ENCODE measurements at places on chromosomes 13 and 19.

DNA sequence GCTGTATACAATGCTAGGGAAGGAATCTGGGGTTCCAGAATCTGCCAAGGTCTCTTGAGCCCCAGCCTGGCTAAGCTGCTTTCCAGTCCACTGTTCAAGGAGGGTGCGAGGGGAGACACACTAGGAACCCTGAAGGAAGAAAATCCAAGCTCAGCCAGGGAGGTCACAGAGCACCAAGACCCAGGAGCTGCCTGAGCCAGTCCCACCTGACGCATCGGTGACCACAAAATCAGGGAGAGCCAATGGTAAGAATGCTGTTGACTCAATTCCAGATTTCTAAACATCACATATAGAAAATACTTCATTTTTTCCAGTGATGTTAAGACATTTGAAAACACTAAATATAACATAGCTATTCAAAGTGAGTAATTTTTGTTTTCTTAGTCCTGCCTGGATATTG is 50.1 kb downstream of the CEP89 start:
- DNase-seq, result no peak

DNA sequence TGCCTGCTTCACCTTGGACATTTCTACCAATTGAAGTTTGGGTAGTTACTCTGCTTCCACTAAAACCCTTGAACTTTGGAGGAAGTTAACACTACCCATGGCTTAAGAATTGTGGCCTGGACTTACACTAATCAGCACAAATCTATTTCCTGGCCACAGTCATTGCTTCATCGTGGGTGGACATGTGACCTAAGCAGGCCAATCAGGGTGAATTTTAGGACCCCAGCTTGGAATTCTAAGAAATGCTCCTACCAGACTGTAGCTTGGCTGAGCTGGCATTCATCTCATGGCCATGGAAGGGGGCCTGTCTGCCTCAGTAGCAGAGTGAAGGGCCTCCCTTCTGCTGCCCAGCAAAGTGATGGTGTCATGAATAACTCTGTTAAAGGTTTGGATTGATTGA is 58.3 kb upstream of the SLC15A1 start:
- no peak for DNase-seq

GRCh38 chr19:48553676-48554384 is 1.9 kb downstream of the SULT2B1 start:
- DNase-seq, result no peak

DNA sequence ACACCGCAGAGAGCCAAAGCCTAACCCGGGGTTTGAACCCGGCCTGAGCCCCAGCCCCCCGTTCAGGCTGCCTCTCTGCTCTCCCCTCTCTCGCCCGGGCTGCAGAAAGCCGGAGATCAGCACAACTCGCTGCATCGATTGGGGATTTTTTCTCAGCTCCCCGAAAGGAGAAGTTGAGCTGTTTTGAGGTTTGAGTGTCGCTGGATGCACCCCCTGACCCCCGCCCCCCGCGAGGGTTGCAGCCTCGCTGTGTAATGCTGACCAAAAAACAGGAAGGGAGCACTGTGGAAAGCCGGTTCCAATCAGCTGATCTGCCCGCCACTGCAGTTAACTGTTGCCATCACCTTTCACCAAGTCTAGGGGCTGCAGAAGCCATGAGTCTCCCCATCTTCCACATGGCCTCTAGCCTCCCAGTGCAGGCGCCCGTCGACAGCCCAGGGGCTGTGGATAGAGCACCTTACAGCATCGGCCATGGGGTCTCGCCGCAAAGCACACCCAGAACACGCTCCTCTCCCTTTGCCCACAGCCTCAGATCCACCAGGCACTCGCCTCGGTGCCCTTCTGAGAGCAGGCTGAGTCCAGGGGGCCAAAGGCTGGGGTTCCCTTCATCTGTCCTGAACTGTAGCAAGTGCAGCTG is 34.5 kb downstream of the MYO9B start:
- DNase-seq, result no peak

- no peak for DNase-seq
Observed at GRCh38 chr13:33183431-33184111, 102.0 kb downstream of the STARD13 start.

- no peak for DNase-seq
Observed at GRCh38 chr19:2653710-2654707, 48.5 kb downstream of the GNG7 start.

DNA sequence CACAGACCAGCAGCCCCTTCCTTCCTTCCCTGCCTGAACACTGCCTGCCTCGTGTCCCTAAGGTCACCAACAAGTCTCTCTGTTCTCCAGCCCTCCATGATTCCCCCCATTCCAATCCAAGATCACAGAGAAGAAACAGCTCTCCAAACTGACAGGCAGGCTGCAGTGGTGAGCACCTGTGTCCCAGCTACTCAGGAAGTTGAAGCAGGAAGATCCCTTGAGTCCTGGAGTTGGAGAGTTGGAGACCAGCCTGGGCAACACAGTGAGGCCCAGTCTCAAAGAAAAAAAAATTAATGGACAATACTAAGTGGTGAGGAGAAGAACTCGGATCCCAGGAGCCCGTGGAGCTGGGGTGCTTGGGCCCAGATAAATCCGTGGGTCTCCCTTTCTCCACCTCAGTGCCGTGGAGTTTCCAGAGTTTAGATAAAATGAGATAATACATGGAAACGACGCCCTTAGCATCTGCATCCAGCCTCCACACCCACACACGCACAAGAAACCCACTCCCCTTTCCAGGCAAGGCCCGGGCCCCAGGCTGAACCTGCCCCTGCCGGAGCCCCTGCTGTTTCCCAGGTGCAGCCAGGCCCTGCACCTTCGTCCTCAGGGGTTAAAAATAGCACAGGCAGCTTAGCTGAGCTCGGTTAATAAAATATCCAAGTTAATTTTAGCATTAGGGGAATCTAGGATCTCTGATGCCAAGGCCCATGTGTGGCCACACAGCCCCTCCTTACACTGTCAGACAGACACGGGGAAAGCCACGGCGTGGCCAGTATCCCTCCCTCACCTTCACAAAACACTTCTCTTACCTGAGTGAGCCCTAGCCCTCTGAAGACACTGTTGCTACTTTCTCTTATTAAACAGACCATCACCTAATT is 4.7 kb downstream of the RASA3 start:
- DNase-seq, result no peak

GRCh38 chr19:10305139-10305806 is 4.3 kb downstream of the ZGLP1 start:
- no peak for DNase-seq

DNA sequence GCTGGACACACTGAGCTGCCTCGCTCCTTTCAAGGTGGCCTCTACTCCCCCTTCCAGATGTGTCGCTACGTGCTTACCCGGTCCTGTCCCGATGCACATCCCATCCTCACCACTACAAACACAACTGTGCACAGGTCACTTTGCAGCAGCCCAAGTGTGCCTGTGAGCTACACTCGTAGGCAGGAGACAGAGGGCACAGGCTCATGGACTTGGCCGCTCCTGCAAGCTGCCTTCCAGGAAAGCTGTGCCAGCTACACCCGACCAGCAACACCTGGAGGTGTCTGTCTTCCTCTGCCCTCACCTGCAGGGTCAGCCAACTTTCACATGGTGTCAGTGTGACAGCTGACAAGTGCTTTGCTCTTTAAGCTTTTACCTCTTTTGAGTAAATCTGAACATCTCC is 15.4 kb downstream of the CARS2 start:
- DNase-seq, result no peak

DNA sequence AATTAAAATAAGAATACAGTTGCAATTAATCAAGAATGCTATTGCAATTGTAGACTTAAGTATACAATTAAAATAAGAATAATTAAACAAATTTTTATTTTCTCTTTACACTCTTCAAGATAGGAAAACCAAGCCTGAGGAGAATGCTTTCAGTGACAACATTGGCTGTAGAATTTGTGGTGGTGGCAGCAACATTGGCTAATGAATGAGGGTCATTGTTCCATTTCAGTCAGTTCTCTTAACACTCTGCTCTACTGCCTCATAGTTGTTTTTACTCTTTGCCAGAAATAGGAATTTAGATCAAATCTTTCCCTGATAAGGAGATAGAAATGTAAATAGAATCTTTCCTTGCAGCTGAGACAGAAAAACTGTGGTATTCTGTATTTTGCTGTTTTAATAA is 391.6 kb downstream of the PCDH20 start:
- DNase-seq, result no peak

DNA sequence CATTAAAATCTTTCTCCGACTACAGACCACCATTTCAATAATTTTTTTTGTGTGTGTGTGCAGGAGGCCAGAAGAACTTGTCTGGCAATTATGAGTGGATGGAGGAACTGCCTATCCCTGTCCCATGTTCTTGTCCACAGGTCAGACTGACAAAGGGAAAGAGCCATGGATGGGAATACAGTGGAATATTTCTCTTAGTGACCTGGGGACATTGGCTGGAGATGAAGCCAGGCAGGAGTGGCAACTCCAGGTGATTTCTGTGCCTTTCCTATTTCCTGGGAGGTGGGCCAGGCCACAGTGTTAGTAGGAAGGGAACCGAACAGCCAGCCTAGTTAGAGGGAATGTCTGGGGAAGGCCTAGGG is 3.7 kb downstream of the PSG9 start:
- no peak for DNase-seq

DNA sequence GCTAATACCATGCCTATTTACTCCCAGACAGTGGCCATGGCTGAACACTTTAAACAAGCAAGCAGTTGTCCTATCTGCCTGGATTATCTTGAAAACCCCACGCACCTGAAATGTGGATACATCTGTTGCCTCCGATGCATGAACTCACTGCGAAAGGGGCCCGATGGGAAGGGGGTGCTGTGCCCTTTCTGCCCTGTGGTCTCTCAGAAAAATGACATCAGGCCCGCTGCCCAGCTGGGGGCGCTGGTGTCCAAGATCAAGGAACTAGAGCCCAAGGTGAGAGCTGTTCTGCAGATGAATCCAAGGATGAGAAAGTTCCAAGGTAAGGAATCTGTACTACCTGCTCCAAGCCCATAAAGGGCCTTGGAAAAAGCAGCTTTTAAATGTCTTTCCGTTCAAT is 8.6 kb downstream of the RFPL4AL1 start:
- DNase-seq, result no peak

DNA sequence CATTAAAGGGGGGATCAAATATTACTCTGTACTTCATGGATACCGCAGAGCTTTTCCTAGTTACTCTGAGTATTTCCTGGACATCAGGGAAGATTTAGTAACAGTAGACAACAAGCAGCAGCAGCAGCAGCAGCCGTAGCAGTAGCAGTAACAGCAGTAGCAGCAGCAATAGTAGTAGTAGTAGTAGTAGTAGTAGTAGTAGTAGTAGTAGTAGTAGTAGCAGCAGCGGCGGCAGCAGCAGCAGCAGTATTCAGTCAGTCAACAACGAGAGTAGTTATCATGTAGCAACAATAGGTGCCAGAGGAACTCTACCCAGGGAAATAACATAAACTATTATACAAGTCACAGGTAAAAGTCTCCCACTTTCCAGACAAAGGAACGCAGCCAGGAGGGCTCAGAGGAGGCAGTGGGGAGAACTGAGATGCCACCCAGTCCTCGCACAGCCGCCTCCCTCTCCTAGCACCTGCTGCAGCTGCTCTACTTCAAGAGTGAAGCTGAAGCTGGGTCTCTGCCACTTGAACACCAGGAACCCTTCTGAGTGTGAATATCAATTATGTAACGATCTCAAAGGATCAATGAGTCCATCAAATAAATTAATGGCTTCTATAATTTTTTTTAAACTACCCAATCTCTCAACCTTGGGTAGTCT is 1.3 kb upstream of the DOCK9 start:
- no peak for DNase-seq

DNA sequence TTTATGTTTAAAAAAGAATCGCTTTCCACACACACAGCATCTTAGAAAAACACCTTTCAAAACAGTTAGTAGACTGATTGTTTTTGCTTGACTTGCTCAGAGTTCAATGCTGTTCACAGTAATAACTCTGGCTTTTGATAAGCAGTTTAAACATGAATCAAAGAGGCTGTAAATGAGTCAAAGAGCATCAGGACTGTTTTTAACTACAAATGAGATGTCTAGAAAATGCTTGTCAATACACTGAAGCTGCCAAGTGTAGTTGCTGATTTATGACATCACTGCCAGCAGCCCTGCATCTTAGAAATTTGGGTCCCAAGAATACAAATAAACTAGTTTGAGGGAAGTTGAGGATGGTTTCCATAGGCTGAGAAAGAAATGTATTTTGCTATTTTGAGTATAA is 2057.1 kb upstream of the PCDH20 start:
- no peak for DNase-seq

- DNase-seq, result no peak
Observed at GRCh38 chr13:84358601-84359000, 476.3 kb upstream of the SLITRK1 start.

DNA sequence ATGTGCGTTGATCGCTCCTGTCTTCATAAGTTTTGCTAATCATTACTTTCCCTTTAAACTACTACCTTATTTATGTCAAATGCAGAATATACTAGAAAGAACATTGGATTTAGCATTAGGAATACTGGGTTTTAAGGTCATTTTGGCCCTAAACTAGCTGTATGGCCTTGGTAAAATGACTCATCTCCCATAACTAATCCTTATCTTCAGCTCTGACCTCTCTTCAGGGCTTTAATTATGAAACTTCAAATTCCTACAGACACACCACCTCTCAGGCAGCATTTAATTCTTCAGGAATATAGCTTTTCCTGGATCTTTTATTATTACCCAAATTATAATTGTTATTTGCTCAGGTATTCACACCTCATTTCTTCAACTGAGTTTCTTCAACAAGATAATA is 121.2 kb downstream of the STARD13 start:
- DNase-seq, result no peak

DNA sequence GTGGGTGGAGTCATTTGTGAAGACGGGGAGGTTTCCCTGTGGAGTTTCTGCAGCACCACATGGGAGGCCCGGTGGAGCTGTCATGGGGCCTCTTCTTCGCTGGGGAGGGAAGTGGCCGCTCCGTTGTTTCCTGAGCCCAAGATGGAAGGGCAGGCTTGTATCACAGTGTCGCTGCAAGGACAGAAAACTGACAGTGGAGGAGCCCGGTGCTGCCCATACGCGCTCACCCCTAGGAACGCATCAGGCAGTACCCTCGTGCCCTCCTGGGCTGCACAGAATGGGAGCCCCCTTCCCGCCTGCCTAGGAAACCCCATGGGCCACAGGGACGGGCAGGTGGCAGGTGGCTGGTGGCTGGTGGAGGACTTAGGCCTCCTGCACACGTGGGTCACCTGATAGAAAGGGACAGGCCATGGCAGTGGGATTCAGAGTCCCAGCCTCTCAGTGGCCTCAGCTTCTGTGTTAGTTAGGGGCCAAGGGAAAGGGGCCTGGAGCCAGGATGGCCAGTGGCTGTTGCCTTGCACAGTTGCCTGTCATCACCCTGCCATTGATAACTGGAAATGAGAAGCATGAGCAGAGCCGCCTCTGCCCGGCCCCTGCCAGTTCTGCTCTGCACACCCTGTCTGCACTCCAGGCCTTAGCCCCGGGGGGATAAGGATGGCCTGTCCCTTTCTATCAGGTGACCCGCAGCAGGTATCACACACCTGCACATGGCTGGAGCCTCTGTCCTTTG is 7.6 kb downstream of the COL4A2 start:
- no peak for DNase-seq

DNA sequence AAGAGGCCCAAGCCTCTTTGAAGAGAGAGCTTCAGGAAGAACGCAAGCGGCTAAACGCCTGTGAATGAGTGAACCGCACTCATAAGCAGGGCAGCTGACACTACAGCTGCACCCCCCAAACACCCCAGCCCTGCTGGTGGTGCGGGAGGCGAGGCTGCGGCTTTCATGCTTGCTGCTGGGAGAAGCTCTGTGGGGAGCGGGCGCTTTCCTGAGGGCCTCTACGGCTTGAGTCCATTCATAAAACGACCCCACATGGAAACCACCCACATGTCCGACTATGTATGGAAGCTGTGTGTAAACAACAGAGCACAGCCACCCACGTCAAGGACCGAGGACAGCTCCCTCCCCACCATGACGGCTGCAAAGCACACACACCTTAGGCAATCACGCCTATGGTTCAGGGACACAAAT is 5.5 kb downstream of the AP3D1 start:
- DNase-seq, result no peak
